ENCODE measurements at places on chromosomes 11 and 22. TPM values are rescaled to one million over a fixed set of nuclear protein-coding genes. Genes with fewer than 3 reads are reported as not detected.

DNA sequence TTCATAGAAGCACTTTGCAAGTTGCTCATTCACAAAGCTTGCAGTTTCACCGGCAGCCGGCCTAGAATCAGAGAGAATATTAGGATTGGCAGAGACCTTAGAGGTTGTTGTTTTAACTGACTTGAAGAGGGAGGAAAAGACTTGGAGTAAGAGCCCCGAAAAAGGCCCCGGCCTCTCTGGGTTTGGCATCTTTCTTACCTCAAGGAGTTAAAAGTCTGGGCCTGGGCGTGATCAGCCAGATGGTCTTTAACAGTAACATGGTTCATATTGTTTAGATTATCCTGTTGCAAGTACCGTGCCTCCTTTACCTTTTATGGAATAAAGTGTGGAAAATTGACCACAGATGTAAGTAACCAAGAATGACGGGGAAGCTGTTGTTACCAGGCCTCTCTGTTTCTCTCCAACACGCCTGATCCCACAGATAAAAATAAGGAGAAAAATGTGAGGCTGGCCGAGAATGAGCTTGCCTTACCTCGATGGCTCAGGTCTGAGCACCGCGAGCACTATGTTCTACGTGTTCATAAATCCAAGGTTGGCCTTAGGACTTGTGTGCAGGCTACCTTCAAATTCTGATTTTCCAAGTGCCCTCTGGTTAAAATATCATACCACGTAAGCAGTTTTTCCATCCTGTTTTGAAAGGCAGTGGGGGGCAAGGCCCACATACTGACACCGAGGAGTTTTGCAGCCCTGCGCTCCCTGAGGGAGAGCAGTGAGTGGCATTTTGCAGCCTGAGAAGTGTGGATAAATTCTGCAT, 56.4 kb downstream of the PARVA start:
- no peak overlapping the region for H3K4me3 ChIP-seq
- H3K4me1 ChIP-seq, result peaks cover 6% of the 10 kb centered on the region
- no peaks in the 10 kb centered on the region for H3K27me3 ChIP-seq
- H3K36me3 ChIP-seq, result no peaks in the 10 kb centered on the region
- H3K27ac ChIP-seq, result peak overlapping the region; percentile 78
- DNase-seq, result no peak

- H3K27me3 ChIP-seq, result no peaks in the 10 kb centered on the region
- H3K36me3 ChIP-seq, result no peaks in the 10 kb centered on the region
- H3K4me3 ChIP-seq, result no peak overlapping the region
- no peak for DNase-seq
- H3K27ac ChIP-seq, result no peak overlapping the region
These were observed 37.3 kb downstream of the GALNT18 start for GRCh38 chr11:11584530-11584810.

- DNase-seq, result no peak
- H3K27me3 ChIP-seq, result no peaks in the 10 kb centered on the region
- peak overlapping the region; percentile 93 for H3K4me3 ChIP-seq
These were observed 380 bp upstream of the TTC17 start for GRCh38 chr11:43358279-43358800.

DNA sequence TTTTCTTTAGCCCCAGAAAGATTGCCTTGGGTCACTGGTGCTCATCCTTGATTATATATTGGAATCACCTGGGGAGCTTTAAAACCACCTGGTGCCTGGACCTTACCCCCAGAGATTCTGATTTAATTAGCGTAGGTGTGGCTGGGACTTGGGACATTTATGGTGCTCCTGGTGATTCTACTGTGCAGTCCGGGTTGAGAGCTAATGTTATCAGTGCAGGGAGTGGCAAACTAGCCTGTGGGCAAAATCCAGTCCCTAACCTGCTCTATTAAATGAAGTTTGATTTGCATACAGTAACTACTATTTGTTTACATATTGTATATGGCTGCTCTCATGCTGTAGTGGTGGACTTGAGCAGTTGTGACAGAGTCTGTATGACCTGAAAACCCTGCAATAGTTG, 134.0 kb upstream of the SORL1-AS1 start:
- H3K27ac ChIP-seq, result no peak overlapping the region
- DNase-seq, result no peak
- H3K4me1 ChIP-seq, result peaks cover 8% of the 10 kb centered on the region
- H3K36me3 ChIP-seq, result no peaks in the 10 kb centered on the region
- H3K4me3 ChIP-seq, result no peak overlapping the region

GRCh38 chr22:44180706-44181032, at the start of gene PARVG:
TSS of gene PARVG (plus strand) at chr22:44180925. CDS start at chr22:44183330, 2,405 bp downstream.
- H3K4me1 ChIP-seq, result no peaks in the 10 kb centered on the region
- no peaks in the 10 kb centered on the region for H3K36me3 ChIP-seq

DNA sequence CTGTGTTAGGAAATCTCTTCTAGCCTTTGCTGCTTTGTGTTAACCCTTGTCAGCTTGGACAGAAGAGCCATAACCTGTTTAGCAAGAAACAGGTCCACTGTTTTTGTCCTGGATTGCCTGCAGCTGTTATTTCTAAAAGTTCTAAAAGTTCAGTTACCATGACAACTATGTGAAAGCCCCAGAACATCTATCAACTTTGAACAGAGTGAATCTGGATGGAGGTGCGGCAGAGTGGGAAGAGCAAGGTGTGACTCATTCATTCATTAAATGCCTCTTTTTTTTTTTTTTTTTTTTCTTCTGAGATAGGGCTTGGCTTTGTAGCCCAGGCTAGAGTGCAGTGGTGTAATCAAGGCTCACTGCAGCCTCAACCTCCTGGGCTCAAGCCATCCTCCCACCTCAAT, 50.5 kb downstream of the RBX1 start:
- no peak overlapping the region for H3K27ac ChIP-seq
- H3K4me1 ChIP-seq, result no peaks in the 10 kb centered on the region
- no peak overlapping the region for H3K4me3 ChIP-seq
- H3K36me3 ChIP-seq, result no peaks in the 10 kb centered on the region

DNA sequence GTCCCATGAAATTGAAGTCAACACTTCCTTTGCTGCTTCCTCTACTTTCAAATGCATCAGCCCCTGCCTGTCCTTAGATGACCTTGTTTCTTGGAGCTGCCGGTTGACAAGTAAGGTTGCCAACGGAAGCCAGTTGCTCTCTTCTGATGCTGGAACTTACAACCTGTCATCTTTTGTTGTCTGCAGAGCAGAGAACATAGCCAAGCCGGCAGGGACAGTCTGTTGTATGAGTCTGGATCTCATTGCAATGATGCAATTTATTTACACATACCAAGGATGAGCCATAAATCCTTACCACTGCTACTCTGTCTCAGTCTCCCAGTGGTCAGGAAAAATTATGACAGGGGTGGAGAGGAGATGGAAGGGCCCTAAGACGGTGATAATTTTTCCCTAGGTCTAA, 151.4 kb downstream of the BLID start:
- DNase-seq, result no peak
- H3K36me3 ChIP-seq, result no peaks in the 10 kb centered on the region
- no peak overlapping the region for H3K27ac ChIP-seq
- no peaks in the 10 kb centered on the region for H3K4me1 ChIP-seq
- H3K4me3 ChIP-seq, result no peak overlapping the region

GRCh38 chr22:26975865-26976264, 318.5 kb downstream of the MIAT start:
- H3K27ac ChIP-seq, result no peak overlapping the region
- H3K4me3 ChIP-seq, result no peak overlapping the region
- H3K36me3 ChIP-seq, result no peaks in the 10 kb centered on the region
- H3K4me1 ChIP-seq, result no peaks in the 10 kb centered on the region
- DNase-seq, result no peak

- H3K27me3 ChIP-seq, result no peaks in the 10 kb centered on the region
- H3K27ac ChIP-seq, result peak overlapping the region; percentile 80
- H3K36me3 ChIP-seq, result no peaks in the 10 kb centered on the region
- DNase-seq, result peak; percentile 87
- H3K4me1 ChIP-seq, result peaks cover 12% of the 10 kb centered on the region
These were observed 5.2 kb downstream of the USP2 start for GRCh38 chr11:119376197-119376847.

- no peaks in the 10 kb centered on the region for H3K36me3 ChIP-seq
- no peak overlapping the region for H3K27ac ChIP-seq
- H3K4me3 ChIP-seq, result no peak overlapping the region
- no peaks in the 10 kb centered on the region for H3K4me1 ChIP-seq
- no peaks in the 10 kb centered on the region for H3K27me3 ChIP-seq
- DNase-seq, result no peak
These were observed 160.5 kb upstream of the TTC12 start for GRCh38 chr11:113153847-113154246.

DNA sequence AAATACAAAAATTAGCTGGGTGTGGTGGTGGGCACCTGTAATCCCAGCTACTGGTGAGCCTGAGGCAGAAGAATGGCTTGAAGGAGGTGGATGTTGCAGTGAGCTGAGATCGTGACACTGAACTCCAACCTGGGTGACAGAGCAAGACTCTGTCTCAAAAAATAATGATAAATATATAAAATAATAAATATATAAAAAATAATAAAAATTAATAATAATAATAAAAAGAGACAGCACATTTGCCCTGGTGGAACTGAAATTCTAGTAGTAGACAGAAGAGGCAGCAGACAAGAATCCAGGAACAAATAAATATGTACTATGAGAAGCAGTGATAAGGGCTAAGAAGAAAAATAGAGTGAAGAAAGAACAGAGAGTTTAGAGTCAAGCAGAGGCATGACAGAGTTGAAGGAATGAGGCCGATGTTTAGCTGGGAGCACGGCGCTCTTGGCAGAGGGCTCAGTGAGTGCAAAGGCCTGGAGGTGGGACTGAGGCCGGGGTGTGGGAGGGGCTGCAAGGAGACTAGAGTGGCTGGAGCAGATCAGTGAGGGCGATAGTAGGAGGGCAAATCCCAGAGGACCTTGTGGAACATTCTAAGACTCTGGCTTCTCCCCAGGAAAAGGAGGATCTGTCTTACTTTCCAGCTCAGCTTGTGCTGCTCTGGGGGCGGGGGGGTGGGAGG, 410.3 kb downstream of the MN1 start:
- H3K4me1 ChIP-seq, result no peaks in the 10 kb centered on the region
- no peaks in the 10 kb centered on the region for H3K27me3 ChIP-seq
- H3K27ac ChIP-seq, result no peak overlapping the region
- no peak overlapping the region for H3K4me3 ChIP-seq
- H3K36me3 ChIP-seq, result no peaks in the 10 kb centered on the region

DNA sequence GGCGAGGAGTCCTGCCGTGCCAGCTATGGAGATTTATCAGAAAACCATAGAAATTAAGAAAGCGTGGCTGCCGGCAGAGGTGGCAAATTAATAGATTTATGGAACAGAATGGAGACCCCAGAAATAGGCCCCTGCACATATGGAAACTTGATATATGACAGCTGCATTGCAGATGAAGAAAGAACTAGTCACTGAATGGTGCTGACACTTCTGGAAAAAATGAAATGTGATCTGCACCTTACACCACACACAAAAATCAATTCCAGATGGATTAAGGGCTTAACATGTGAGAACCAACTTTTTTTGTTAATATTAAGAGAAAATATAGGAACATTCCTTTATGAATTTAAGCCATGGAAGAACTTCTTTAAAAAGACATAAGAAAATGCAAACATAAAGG, 40.3 kb upstream of the TSKU start:
- no peaks in the 10 kb centered on the region for H3K27me3 ChIP-seq
- no peak overlapping the region for H3K4me3 ChIP-seq
- no peaks in the 10 kb centered on the region for H3K4me1 ChIP-seq
- H3K27ac ChIP-seq, result no peak overlapping the region

DNA sequence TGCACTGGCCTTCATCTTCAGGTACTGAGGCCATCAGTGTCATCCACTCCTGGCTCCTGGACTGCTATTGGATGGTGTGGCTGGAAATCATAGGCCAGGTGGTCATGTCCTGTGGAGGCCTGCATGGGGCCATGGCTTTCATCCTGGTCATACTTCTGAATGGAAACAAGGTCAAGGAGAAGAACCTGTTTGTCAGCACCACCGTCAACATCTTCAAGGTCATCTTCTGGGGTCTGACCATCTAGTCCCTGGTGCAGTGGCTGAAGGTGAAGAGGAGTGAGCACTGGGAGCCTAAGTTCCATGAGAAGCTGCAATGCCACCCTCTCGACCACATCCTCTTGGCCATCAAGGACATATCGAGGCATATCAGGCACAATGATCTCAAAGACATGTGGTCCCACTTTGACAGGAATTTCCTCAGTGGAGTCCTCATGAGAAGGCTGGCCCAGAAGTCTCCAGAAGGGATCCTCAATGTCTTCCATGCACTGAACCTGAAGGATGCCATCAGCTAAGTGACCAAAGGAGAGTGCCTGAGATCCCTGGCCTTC, 120.0 kb upstream of the SERPIND1 start:
- no peaks in the 10 kb centered on the region for H3K36me3 ChIP-seq
- no peaks in the 10 kb centered on the region for H3K4me1 ChIP-seq
- no peaks in the 10 kb centered on the region for H3K27me3 ChIP-seq
- no peak overlapping the region for H3K4me3 ChIP-seq
- no peak for DNase-seq

DNA sequence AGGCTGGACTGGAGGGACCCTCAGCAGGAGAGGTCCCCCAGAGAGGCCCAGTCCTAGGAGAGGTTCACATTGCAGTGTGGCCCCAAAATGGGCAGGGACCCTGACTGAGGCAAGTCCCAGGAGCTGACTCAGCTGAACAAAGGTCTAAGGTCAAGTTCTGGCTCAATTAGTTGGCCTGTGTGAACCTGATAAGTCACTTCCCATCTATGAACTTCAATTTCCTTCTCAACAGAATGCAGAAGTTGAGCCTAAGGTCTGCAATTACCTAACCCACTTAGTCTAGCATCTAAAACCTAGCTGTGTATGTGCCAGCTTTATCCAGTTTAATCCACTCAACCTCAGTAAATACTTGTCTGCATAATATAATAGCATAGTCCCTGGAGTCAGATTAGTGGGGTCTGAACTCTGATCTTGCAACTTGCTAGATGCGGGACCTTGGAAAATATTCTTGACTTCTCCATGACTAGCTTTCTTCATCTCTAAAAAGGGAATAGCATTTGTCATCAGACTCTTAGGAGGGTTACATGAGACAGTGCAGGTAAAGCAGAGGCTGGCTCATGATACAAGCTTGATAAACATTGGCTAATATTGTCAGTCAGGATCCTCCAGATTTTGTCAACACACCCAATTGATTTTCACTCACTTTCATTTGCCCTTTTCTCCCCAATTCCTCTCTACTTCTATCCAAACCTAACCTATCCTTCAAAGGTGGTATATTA, 465.5 kb downstream of the INSC start:
- no peak overlapping the region for H3K4me3 ChIP-seq
- H3K27me3 ChIP-seq, result no peaks in the 10 kb centered on the region
- no peak for DNase-seq
- H3K36me3 ChIP-seq, result no peaks in the 10 kb centered on the region
- H3K4me1 ChIP-seq, result no peaks in the 10 kb centered on the region

NADSYN1 gene
- total RNA-seq, result 80.2 TPM

OR51B6 gene
- total RNA-seq, result not detected

CDC42EP1 gene
- 97.0 TPM for total RNA-seq

XKR3 gene
- total RNA-seq, result not detected

FZD4 gene
- 38.3 TPM for total RNA-seq
